ENCODE measurements at places on chromosomes 2 and 18. TPM values are rescaled to one million over a fixed set of nuclear protein-coding genes. Genes with fewer than 3 reads are reported as not detected.

DNA sequence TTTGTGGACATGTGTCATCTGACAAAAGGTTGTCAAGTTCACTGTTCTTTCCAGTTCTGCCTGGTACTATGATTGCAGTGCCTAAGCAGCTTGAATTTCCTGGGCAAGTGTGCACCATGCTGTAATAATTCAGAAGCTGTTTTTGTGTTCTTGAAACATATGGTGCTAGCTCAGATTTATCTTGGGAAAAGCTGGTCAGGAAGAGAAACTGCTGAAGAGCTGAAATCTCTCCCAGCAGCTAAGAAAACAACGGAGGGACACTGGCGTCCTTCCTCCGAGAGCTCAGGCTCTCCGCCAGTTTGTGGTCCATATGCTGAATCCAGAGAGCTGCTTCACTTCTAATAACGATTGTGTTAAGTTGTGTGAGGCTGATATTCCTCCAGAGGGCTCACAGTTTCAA lies 642.0 kb downstream of the DPP10 start:
- no peak for DNase-seq

CD8A gene
- 10.9 TPM for total RNA-seq

GRCh38 chr2:222792001-222792611 lies 68.7 kb upstream of the ACSL3 start:
- DNase-seq, result peak; percentile 46

DNA sequence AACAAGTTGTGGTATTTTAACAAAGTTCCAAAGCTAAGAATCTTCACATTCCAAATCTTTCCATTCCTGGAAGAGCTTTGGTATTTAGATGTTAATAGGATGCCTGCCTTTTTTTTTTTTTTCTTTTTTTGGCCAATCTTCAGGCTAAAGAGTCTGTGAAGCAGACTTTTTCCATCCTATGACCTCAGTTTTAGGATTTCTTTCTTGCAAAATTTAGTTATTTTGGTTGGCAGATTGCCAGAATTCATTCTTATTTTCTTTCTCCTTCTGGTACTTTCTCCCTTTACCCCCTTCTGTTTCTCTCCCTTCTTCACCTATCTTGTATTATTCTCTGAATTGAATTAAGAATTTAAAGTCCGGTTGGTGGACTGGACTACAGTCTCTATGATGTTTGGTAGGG lies 217.8 kb upstream of the REV1 start:
- no peak for DNase-seq

- no peak for DNase-seq
Observed at GRCh38 chr18:49142216-49142615, 191.5 kb upstream of the SMAD7 start.

DNA sequence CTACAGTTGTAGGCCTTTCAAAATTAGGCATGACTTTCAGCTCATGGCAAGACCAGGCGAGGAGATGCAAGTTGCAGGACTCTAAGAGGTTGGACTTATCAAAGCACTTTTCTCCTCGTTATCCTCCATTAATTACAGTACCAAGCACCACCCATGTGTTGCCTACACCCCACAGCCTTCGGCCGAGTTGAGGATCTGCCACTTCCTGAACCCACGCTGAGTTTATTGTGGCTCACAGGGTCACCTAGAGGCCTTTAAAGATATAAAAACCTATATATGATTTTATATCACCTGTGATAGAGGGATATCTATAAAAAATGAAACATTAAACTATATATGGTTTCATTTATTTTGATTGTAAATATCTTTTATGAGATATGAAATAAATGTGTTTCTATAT lies 2.6 kb downstream of the UGT1A10 start:
- DNase-seq, result no peak

ADCYAP1 gene
- total RNA-seq, result 0.18 TPM

DNA sequence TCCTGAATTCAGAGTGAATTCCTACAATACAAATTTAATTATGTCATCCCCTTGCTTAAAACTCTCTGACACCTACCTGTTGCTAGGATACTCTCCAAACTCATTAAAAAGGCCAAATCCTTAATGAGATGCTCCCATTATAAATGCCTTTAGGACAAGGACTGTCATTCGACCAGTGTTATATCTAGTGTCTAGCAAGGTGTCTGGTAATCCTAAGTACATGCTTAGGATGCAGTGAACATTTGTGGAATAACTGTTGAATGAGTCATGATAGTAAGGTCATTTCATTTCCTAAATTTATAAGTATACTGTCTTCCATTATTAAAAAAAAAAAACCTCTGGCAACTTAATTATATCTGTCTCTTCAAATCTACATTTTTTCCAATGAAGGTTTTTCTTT lies 588.9 kb upstream of the NRXN1 start:
- DNase-seq, result no peak

DNA sequence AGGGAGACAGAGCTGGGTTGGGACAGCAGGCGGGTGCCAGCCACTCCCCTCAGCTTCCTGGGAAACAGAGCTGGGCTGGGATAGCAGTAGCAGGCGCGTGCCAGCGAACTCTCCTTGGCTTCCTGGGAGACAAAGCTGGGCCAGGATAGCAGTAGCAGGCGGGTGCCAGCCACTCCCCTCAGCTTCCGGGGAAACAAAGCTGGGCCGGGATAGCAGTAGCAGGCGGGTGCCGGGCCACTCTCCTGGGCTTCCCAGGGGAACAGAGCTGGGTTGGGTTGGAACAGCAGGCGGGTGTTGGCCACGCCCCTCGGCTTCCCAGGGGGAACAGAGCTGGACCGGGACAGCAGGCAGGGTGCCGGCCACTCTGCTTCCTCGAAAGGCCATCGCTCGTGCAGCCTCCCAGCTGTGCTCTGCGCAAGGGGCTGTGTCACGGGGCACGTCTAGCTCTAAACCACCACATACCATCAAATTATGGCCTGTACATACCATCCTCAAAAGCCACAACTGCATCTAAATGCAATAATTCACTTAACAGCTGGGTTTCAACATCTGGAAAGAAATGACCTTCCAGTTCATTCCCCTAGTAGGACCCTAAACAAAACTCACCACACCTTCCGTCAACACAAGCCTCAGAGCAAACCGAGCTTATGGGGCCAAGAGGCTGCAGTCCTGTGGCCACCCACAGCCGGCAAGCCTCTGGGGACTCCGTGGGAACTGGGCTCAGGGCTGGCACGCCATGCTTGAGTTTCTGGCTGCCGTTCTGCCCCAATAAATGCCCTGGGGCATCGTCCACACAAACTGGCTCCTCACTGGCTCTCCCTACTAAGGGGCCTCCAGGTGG lies 228.3 kb downstream of the TWIST2 start:
- DNase-seq, result no peak

- no peak for DNase-seq
Observed at GRCh38 chr2:217806482-217806765, 196.4 kb downstream of the TNS1 start.

GRCh38 chr2:205695460-205695991 lies 13.2 kb downstream of the NRP2 start:
- DNase-seq, result no peak

- no peak for DNase-seq
Observed at GRCh38 chr2:1864301-1864980, 120.1 kb upstream of the PXDN start.

VSNL1 gene
- total RNA-seq, result 0.39 TPM

DNA sequence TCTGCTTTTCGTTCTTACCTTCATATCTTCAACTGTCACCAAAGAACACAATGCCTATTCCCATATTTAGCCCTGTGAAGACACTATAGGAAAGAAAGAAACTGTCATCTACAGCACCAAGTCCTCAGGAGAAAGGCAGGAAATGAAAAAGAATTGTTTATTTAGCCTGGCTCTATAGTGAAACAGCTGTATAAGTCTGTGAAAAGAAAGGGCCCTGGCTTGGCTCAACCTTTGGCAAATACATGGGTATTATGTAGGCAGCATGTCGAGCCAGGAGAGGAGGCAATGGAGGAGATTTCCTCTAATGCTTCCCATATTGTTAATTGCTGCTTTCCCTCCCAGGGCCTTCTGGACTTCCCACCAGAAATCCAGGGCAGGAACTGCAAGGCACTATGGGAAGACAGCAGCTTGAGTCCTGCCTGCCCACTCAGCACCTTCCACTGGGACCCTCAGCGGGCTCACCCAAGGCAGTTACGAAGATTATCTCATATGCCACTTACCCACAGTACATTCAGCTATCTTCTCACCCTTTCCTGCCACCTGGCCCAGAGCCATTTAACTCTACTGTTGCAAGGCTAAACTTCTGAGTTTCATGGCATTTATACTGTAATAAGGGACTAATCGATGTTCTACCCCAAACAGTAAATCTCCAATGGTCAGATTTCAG lies 30.1 kb downstream of the SLC8A1 start:
- DNase-seq, result no peak

GRCh38 chr2:39228413-39229209 lies 15.2 kb downstream of the CDKL4 start:
- no peak for DNase-seq

CPS1 gene
- 3.9 TPM for total RNA-seq

DNA sequence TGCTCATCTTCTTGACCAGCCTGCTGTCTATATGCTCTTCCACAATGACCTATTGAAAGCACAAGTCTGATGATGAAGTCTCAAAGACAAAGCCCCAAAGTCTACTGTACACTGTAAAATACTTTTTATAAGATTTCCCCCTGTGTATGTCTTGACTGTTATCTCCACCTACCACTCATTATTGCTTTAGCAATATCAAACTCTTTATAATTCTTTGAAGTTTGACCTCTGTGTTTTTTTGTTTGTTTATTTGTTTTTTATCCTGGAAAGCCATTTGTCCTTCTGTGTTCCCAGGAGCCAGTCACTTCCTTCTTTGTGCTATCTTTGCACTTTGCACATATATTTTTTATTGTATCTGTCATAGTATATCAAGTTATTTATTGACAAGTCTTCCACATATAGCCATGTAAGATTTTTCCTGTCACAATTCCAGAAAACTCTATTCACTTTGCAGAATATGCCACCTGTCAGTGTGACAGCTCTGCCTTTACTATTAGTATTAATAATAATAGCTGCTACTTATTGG lies 66.3 kb downstream of the RND3 start:
- DNase-seq, result no peak

DNA sequence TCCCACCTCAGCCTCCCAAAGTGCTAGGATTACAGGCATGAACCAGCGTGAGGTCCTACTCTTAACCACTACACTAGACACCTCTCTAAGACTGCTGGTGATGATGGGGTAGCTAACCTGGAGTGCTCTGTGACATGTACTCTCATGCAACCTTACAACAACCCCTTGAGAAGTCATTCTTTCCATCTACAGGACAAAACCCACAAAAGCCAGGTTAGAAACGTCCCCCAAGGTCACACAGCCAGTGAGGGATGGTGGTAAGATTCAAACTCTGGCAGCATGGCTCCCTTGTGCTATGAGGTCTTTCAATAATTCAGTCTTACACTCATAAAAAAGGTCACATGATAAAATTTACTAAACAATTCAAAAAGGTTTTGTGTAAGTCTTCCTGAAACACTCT lies 94.8 kb upstream of the SERTAD2 start:
- DNase-seq, result no peak

CASP10 gene
- 16.6 TPM for total RNA-seq

IL36A gene
- total RNA-seq, result not detected

SIX3 gene
- total RNA-seq, result not detected

GRCh38 chr2:222038067-222038802 lies 260.6 kb downstream of the PAX3 start:
- DNase-seq, result no peak

DNA sequence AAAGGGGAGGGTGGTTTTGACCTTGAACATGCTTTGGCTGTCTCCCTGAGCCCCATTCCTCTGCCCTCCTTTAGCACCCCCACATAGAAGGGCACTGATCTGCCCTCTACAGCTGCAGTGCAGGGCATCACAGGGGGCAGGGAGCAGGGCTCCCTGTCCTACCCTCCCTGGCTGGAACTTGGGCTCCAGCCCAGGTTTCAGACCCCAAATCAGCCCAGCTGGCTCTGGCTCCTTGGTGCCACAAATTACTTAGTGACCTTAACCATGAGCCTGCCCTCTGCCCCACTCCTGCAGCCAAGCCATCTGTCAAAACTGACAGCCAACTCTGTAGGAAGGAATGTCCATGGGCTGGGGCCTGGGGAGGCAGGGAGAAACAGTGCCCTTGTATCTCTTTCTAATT lies 105.6 kb downstream of the MAPK4 start:
- no peak for DNase-seq

CYTIP gene
- total RNA-seq, result 15.8 TPM

GRCh38 chr2:134119713-134120405 lies 134.0 kb upstream of the MGAT5 start:
- DNase-seq, result peak; percentile 93

DNA sequence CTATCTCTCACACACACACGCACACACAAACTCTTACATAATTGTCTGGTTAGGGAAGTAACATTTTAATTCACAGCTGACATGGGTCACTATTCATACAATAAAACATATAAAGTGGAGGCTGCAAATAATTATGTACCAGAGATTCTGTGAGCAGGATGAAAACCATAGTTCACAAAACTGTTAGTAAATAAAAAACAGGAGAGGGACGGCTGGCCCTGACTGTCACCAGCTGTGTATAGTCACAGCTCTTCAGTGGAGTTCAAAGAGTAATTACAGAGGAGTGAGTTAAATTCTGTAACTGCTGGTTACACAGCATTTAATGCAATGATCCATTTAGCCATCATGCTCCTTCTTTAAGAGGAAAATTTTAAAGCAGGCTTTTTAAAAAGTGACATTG lies 76.9 kb downstream of the NRXN1 start:
- no peak for DNase-seq

DNA sequence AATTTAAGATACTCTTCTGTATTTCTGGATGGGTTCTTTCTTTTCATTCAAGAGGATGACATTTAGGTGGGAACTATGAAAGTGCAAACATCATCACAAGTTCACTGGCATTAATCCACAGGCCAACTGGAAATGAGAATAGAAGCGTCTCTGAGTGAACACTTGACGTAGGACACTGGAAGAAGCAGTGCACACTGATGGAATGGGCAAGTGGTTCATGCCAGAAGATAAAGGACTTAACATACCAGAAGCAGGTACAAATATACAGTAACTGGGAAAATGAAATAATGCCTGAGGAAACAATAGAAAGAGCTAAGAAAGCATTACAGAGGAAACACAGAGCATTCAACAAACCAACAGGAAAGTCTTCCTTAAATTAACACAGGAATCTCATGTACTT lies 120.9 kb upstream of the CCDC195 start:
- DNase-seq, result no peak

GRCh38 chr2:195543902-195544894 lies 112.8 kb upstream of the SLC39A10 start:
- no peak for DNase-seq

DNA sequence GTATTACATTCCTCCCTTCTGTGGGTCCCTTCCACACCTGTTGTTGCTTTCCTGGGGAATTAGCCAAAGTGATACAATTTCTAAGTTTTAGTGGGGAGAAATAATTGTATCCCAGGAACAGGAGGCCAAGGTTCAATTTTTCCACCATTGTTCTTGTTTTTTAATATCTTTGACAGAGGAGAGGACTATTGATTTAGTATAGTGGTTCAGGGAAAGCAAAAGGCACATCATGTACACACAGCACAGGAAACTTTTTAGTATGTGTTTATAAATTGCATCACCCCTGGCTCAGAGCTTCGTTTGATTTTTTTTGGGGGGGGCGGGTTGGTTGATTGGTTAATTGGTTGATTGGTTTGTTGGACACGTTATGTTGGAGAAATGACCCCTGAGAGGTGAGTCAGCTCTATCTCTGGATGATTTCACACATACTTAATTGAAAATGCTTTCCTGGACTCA lies 431.6 kb downstream of the PID1 start:
- DNase-seq, result no peak

LBX2 gene
- total RNA-seq, result 0.36 TPM

ANO7 gene
- 1.4 TPM for total RNA-seq
